Fibroblast of villous mesenchyme (primary cell): ENCODE measurements at places on chromosomes 6 and 20. TPM values are rescaled to one million over a fixed set of nuclear protein-coding genes. Genes with fewer than 3 reads are reported as not detected.

GRCh38 chr20:46900086-46900485 is 5.4 kb downstream of the EYA2 start:
- DNase-seq, result no peak

- no peak for DNase-seq
These were observed 92.4 kb downstream of the PRND start for GRCh38 chr20:4813863-4814695.

DNA sequence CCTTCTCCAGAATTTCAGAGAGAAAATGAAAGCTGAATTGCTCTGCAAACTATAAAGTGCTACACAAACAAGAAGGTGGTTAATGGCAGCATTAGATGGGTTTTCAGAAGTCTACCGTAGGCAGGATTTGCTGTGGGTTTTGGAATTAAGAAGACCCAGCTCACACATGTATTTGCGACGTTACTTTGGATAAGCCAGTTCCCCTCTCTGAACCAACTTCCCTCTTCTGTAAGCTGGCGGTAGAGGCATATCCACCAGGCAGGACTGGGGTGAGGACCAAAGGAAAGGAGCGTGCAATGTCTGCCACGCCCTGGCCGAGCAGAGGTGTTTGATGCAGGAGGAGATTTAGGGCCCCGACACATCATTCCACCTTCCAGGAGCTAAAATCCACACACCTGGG is 6.9 kb downstream of the RSPO4 start:
- DNase-seq, result no peak

DNA sequence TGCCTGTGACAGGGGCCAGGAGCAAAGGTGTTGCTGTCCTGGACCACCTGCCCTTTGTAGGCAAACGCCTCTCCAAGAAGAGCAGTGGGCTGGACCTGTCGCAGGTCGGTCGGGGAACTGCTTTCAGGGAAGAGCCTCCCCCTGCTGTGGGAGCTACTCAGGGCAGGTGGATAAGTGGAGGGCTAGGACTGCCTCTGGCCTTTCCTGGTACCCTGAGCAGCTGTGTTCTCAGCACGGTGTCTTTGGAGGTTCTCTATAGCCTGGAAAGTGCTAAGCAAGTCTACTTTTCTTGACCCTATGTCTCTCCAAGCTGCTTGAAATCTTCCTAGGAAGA is 35.0 kb downstream of the BPIFB1 start:
- no peak for DNase-seq

- no peak for DNase-seq
These were observed 764.3 kb downstream of the QKI start for GRCh38 chr6:164178679-164179332.

- DNase-seq, result no peak
These were observed 9.5 kb upstream of the DST start for GRCh38 chr6:56652231-56652630.

DNA sequence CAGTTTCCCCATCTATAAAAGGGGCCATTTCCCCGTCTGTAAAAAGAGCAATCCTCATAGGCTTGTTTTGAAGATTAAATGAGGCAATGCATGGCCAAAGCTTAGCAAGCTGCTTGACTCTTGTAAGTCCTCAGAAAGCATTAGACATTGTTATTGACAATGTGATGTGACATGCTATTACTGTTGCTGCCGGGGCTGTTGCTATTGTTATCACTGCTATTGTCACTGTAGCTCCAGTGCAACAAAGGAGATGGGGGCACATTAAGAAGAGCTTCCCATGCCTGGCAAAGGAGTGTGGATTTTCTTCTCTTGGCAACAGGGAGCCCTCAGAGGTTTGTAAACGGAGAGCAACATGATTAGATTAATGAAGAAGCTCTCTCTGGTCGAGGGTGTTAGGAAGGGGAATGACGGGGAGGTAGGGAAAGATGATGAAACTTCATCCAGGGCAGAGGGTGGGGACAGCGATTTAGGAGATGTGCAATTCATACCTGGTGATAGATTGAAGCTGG is 33.1 kb upstream of the FAM83D start:
- no peak for DNase-seq

CCR6 gene
- total RNA-seq, result under 0.01 TPM in 1 of 2 replicates, not detected in the other
